Caudate nucleus (tissue), 63 donors: ENCODE measurements at places on chromosomes 11 and 22.

DNA sequence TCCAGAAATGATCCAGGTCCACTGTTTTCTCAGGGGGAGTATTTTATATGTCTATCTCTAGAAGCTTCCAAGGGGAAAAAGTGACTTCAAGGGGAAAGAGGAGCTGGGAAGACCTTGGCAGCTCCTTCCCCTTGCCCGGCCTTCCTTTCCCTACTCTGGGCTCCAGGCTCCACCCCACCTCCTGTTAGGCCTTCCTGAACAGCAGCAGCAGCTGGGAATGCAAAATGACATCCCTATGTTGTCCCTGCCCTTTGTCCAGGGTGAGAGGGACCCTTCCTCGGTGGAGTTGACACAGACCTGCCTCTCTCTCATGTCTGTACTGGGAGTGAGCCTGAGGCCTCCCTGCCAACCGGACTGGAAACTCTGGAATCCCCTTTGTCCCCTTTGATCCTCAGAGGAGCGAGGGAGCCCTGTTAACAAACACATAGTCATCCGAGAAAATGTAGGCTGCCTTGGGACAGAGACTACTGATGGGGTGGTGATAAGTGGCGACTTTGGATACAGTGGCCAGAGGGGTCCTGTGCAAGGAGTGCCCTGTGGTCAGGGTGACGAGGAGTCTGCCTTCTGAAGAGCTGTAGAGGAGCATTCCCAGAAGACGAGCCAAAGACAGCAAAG lies 9.0 kb upstream of the MALAT1 start:
- peak; percentile 45 for DNase-seq

GRCh38 chr11:120372296-120372695 lies 36.1 kb downstream of the ARHGEF12 start:
- no peak for DNase-seq

DNA sequence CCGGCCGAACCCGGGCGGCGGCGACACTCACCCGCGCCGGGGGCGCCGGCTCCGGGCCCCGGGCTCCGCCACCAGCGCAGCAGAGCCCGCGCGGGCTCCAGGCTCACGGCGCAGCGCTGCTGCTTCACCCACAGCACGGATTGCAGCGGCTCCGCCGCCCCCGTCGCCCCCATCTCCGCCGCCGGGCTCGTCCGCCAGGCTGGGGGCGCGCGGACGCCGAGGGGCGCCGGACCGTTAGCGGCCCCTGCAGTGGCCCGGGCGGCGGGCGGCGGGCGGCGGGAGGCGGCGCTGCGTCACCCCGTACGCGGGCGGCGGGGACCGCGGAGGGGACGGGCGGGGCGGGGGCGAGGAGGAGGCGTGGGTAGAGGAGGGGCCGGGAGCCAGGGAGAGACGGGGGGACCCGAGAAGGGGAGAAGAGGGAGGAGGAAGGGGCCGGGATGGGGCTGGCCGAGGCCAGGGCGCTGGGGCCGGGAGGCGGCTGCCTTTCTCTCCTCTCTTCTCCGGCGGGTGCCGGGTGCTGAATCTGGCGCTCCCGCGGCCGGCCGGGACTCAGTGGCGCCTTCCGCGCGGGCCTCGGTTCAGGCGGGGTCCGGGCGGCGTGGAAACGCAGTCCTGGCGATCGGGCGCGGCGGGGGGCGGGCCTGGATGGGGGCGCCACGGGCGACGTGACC lies at the start of gene CERK:
Gene CERK (minus strand): TSS at position 277 of the 671 bp plus-strand sequence. CDS start 104 bp downstream, at position 173.
- DNase-seq = peak; percentile 45

DNA sequence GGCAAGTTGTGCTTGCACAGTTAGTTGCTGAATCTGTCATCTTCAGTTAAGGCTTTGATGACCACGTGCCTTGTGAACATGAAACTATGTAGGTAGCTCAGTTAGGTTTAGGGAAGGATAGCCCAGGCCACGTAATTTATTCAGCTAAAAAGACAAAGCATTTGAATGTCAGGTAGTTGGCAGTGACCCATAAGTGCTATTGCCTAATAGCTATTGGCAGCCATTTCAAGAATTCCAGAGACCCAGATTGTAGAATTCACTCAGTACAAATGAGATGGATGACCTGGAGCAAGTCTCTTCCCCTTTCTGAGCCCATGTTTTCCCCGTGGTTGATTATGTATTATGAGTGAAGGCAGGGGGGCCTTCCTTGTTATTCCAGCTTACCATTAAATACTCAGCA lies 265.3 kb upstream of the ANO5 start:
- DNase-seq = no peak

GRCh38 chr11:115344846-115345245 lies 159.4 kb downstream of the CADM1 start:
- no peak for DNase-seq
